Activated CD4-positive, alpha-beta T cell treated with anti-CD3 and anti-CD28 coated beads for 36 hours (primary cell): ENCODE measurements at places on chromosomes 7 and 10. TPM values are rescaled to one million over a fixed set of nuclear protein-coding genes. Genes with fewer than 3 reads are reported as not detected.
A peak's percentile ranks its signal among the peaks of the same experiment; 100 is the strongest.

GRCh38 chr10:104043854-104044253 lies 41.8 kb downstream of the COL17A1 start:
- no peak for DNase-seq

The TMEM176A gene
- not detected for total RNA-seq

GRCh38 chr10:7444551-7445121 lies 33.8 kb upstream of the SFMBT2 start:
- DNase-seq = no peak

The NPC1L1 gene
- not detected for total RNA-seq

- DNase-seq = no peak
These were observed 338.9 kb upstream of the IGFBP3 start for GRCh38 chr7:46259947-46260346.

GRCh38 chr10:102712843-102713538 lies 1.2 kb downstream of the ARL3 start:
- DNase-seq = no peak

- DNase-seq = no peak
These were observed 2.0 kb downstream of the SEMA3D start for GRCh38 chr7:85184599-85185423.

DNA sequence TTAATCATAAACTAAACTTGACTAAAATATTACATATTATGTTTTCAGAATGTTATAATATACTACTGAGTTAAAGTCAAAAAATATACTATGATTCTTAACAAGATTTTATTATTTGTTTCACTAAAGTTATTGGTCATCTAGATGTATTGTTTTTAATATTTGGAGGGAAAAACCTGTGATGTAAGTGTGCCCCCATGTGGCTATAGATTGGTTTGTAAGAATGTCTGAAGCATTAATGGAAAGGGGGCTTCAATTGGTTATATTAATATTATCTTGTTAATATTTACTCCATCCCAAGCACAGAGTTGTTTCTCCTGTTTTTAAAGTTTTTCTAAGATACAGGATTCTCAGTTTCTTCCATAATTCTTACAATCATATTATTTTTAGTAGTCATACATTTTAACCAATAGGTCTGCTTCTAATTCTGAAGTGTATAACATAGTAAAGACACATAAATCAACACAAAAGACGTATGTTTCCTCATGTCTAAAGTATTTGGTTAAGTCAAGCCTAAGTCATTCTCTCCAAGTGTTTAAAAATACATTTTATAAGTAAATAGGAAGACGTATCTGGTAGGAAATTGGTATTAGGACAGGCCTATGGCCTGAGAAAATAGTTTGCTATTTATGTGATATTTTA lies 58.0 kb downstream of the GNAT3 start:
- no peak for DNase-seq

GRCh38 chr7:21256310-21256877 lies 171.5 kb upstream of the SP4 start:
- DNase-seq = peak; percentile 46

The DOCK1 gene
- total RNA-seq = 0.75 TPM
